ENCODE measurements at places on chromosomes 5 and 9.

DNA sequence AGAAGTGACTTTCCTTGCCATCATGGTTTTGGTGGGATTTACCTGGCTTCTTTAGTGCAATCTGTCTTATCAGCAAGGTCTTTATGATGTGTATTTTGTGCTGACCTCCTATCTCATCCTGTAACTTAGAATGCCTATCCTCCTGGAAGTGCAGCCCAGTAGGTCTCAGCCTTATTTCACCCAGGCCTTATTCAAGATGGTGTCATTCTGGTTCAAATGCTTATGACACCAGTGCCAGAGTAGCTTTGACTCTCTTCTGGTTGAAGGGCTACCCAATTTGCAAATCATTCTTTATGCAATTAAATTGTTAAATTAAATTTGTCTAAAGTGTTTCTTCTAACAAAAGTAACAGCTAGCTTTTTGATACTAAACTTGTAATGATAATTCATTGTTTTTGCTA, 58.8 kb upstream of the PRDM9 start:
- no peak for DNase-seq

DNA sequence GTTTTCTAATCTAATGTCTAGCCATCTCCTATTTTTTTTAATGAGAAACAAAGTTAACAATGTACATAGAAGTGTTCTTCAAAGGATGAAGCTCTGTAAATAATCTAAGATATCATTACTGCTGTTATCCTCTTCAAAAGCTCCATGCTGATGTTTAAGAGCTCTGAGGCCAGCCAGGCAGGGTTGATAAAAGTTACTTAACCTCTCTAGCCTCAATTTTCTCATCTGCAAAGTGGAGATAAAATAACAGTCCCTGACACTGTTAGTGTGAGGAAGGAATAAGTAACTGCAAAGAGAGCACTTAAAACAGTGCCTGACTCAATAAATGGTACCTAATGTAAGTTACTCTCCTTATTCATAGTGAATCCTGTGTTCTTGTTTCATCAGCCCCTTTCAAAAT, 60.1 kb downstream of the LHFPL2 start:
- DNase-seq, result no peak

DNA sequence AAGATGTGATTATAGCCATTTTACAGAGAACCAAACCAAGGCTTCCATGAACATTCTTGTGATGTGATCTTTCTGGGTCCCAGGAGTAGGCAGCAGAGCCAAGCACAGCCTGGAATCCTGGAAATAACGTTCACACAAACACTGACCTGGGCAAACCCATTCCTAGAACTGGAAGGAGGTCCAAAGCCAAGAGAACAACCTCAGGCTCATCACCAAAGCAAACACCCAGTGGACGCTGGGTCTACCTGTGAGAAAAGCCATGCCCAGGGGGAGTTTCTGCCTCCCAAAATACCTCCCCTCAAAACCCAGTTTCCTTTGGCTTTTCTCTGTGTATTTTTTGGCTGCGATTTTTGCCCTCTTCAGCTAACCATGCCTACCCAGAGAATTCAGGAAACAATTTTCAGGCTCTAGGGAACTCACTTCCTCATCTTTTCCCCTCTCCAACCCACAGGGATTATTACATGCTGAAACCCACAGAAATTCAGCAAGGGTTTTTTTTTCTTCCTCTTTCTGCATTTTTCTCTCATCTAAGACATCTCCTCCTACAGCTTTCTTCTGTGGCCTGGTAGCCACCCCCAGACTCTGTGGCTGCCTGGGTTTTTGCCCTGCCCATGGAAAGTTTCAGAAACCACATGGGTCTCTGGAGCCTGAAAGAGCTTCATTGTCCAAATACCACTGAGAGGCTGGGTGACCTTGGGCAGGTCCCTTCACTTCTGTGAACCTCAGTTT, 75.0 kb downstream of the TNC start:
- peak; percentile 35 for DNase-seq

- DNase-seq, result no peak
Observed at GRCh38 chr9:121399883-121400607, 30.0 kb upstream of the STOM start.

DNA sequence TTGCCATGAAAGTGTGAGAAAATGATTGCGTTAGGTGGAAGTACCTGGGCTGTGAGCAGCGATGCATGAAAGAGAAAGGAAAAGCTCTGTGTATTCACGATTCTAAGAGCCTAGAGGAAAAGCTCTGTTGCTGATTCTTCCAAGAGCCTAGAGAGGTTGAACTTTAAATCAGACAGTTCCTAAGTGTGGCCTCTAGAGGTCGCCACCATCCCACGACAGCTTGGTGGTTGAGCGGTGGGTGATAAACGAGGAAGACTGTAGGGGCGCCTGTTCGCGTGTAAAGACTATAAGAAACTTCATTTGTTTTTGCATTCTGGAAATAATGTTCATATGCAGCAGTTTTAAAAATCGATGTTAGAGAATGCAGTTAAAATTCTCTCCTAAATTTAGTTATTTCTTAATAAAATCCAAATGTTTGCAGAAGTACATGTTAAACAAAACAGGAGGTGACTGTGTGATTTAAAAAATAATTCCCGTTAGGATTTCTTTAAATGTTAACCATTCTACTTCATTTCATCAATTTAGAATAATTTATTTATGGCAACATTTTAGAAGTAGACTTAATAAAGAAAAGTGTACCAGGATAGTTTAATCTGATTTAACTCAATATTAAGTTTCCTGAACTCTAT, 107.7 kb downstream of the TENT4A start:
- DNase-seq, result no peak

GRCh38 chr5:103362211-103362610, 103.6 kb downstream of the MACIR start:
- DNase-seq, result no peak

- DNase-seq, result no peak
Observed at GRCh38 chr5:78429332-78429980, 69.0 kb downstream of the SCAMP1 start.

- DNase-seq, result peak; percentile 20
Observed at GRCh38 chr5:67515020-67515689, 318.6 kb upstream of the CD180 start.

DNA sequence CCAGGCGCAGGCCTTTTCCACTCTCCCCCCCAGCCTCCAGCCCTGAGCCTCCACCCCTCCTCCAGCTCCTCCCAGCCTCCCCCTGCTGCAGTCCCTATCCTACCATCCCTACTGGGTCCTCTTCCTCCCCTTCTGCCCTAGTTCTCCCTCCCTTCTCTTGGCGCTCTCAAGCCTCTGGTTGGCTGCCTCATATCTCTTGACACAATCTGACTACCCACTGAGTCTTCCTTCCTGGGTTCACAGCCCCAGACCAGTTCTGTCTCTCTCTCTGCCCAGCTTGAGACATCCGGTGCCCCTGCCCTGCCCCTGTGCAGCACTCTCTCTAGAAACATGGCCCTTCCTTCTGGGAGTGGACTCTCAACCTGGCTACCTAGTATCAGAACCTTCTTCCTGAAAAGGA, 76.2 kb downstream of the TSPAN17 start:
- no peak for DNase-seq

DNA sequence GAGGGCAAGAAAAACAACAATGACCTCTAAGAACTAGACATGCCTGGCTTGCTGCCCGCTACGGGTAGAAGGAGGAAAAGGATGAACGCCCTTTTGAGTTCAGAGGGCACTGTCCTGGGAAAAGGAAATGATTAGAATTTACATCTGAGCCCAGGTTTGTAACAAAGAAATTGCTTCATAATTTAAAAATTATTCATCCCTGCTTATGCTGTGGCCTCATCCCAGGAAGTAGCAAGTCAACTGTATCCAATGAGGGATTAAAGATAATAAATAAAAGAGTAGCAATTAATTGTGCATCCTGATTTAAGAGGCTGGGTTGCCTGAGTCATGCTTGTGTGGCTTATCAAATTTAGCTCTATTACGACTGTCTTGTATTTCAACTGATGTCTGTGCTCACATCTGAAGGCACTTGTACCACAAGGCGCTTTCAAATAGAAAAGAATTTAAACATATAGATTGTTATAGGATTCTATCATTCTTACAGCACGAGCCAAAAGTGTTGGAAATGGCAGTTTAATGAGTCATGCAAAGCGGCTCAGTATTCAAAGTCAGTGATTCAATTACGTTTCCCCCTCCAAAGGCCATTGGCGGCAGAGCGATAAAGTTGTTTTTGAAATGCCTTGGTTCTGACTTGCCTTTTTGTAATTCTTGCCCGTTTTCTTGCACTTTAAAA, 40.0 kb upstream of the DMRT1 start:
- DNase-seq, result no peak

DNA sequence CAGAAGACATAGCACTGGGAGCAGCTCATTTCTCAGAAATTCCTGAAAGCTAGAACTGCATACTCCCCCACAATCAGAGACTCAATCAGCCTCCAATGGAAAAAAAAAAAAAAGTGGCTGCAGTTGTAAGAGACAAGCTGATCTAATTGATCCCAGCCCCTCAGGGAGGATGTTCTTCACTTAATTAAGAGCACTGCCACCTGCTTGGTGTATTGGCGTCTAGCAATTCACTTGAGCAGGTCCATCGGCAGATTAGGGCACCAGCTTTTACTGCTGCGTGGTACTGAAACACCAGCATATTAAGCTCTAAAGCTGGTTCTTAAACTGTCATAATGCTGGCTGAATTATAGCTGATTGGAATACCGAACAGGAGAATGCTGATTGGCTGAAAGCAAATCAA, 1890.1 kb upstream of the WWC1 start:
- no peak for DNase-seq

DNA sequence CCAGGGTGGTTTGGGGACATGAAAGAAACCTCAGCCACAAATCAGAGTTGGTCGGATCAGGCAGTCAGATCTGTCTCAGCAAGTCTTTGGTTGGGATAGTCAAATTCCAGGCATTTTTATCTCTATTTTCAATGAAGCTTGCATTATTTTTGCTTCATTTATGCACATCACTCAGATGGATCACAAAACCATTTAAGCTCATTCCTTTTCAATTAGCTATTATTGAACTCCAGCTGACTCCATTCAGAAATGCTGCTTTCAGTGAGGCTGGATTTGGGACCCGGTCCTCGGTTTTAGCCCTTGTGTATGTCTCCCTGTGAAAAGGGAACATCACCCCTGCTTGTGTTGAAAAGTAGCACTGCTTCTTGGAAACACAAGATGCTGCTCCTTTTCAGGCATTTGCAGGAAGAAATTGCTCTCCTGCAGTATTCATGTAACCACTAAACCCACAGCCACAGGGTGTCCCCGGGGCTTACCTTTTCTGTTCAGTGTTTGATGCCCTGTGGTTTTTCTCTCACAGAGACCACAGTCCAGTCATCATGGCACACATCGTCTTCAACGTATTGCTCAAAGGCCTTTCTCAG, 232.9 kb downstream of the NFIB start:
- no peak for DNase-seq

DNA sequence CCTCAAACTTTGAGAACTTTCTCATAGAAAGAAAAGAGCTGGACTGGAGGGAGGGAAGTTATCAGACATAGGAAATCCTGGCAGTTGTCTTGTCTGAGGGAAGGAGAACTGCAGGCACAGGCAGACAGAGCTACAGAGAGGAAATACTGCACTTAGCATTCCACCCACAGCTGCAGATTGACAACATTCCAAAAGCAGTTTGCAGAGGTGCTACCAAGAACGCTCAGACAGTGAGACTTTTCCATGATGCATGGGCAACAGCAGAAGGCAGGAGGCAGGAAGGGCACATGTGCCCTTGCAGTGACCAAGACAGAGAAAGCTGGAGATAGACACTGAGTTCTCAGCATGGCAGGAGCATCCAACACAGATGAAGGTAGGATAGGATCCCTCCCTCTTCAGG, 327.5 kb upstream of the ZNF462 start:
- DNase-seq, result no peak

DNA sequence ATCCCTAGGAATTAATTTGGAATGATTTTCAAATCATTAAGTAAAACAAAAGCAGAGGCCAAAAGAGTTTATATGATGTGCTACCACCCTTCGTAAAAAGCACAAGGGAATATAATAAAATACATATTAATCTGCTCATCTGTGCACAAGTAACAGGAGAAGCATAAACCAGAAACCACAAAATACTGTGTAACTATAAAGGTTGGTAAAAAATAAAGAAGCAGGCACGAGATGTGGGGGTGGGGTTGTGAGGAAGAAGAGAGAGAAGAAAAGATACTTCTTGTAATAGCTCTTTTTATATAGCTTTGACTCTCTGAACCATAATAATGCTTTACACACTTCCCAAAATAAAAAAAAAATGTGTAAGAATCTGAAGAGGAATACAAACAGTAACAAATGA, 214.9 kb upstream of the EFNA5 start:
- no peak for DNase-seq

DNA sequence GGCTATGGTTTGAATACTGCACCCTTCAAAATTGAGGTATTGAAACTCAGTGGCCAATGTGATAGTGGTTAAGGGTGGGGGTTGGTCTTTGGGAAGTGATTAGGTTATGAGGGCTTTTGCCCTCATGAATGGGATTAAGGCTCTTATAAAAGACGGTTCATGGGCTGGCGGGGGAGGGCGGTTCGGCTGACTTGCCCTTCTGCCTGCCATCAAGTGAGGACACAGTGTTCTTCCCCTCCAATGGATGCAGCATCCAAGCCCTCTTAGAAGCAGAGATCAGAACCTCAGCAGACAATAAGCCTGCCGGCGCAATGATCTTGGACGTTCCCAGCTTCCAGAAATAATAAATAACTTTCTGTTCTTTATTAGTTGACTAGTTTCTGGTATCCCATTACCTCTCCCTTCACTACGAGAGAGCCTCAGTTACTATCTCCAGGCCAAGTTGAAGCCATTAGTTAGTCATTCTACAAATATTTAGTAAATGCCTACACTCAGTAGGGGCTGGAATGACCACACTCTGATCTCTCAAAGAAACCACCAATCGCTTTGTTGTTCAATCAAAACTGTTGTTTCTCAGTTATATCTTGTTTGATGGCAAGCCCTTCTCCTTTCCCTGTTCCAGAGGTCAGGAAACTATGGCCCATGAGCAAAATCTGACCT, 219.3 kb downstream of the TSSK1B start:
- DNase-seq, result no peak

- DNase-seq, result no peak
Observed at GRCh38 chr5:17118631-17119030, 98.8 kb upstream of the BASP1 start.

DNA sequence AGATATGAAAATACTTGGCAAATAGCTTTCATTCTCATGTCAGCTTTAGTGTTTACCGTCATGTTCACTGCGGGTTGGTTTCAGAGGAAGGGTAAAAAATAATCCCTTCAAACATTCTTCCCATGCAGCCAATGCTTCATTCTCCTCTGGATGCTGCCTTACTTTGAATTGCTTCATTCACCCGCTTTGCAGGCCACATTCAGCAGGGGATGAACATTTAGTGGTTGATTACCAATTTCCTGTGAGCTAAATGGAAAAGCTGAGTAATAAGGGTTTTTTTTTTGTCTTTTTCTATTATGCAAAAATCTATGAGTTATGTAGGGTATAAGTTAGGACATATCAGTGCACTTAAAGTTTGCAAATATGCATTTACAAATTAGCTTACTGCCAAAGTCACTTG, 96.3 kb upstream of the MEF2C start:
- no peak for DNase-seq

GRCh38 chr9:87812375-87813118, 70.1 kb upstream of the SPATA31E1 start:
- peak; percentile 34 for DNase-seq

GRCh38 chr5:83377131-83377865, 94.2 kb upstream of the VCAN start:
- no peak for DNase-seq
